NCI-H524 (cell line): ENCODE measurements at places on chromosomes 1 and 21.

GRCh38 chr1:40045182-40045581 lies 4.7 kb downstream of the CAP1 start:
- DNase-seq, result no peak

DNA sequence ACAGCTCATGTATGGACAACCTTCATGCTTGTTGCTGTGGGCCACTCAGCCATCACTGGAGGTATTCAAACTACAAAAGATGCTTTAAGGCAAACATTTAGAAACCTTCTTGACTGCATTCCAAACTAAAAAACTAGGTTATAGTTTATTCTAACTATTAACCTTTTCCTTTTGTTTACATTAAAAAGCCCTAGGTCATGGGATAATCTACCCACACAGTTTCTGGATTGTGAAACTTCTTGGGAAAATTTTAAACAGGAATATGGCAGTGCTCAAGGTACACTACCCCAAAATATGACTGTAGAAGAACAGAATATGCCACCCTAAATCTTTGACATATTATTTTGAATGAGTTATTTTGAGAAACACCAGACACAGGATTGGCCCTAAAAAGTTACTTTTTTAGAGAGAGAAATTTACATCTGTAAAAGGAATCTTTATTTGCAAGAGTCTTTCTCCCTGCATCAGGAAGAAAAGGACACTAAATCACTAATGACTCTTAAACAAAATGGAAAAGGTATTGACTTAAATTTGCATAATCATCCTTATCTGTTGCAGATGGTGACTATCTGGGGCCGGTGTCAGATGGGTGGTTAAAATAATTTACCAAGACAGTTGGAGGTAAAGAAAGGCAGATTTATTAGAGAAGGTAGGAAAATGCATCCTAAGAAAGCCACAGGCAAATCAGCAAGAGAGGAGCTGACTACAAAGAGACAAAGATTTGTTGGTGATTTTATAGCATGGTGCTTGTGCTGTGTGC lies 25.1 kb upstream of the NUF2 start:
- peak; percentile 27 for DNase-seq

DNA sequence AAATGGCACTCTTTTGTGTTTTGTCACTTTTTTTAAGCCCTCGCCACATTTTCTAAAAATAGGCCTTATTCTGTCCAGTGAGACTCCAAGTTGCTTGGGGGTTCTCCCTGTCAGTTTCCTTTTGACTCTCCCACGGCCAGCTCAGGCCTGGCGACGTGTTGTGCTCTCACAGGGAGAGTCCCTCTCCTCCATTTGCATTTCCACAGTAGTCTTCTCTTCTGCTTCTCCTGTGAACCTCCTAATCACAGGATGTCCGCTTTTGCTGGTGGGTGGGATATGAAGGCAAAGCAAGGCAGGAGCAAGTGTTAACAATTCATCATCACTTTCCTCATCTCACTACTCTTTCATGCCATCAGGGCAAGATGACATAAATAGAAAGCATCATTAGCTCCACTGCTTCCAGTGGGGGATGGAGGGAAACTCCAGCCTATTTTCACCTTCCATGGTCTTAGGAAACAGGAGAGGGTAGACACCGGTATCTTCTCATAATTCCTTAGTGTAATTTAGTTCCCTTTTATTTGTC lies 99.8 kb downstream of the INTS7 start:
- no peak for DNase-seq

DNA sequence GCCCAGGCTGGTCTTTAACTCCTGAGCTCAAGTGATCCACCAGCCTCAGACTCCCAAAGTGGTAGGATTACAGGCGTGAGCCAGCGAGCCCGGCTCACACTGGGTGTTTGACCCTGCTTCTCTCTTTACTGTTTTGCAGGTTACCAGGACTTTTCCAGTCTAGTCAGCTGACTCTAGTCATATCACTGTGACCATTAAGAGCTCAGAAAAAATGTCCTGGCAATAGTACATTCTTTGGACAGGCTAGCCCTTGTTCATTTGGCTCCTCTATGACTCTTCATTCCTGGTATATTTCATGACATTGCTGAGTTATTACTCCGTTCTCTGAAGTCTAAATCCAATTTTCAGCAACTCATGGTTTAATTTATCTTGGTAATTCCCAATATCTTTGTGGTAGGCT lies 8.0 kb upstream of the CA6 start:
- no peak for DNase-seq

GRCh38 chr1:156692925-156693847 lies 12.2 kb downstream of the CRABP2 start:
- no peak for DNase-seq

GRCh38 chr1:161133220-161133740 lies 813 bp upstream of the DEDD start:
- no peak for DNase-seq

DNA sequence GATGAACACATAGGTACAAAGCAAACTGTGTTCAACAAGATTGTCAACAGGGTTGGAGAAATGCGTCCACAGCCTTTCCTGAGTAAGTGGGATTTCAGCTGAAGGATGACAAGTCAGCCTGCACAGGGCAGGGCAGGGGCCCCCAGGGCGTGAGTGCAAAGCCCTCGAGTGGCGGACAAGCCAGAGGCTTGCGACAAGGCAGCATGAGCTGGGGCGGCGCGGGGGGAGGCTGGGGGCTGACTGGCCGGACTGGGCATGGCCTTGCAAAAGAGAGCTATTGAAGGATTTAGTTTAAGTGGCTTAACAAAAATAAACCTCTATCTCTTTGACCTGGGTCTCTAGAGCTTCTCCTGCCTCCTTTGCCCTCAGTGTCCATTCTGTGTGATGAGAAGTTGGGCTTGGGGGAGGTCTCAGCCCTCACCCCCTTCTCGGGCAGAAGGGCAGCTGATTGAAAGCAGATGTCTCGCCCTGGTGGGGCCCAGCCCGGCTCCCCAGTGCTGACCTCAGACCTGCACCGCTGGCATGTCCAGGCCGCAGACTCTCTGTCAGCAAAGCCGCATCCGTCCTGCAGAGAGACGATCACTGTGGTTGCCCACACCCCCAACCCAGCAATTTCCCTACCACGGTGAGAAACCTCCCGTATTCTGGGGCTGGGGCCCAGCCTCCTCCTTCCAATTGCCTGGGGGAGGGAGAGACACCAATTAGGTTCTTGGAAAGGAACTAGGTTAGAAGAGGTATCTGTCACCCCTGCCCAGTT lies 24.3 kb upstream of the EPS8L3 start:
- DNase-seq, result no peak

DNA sequence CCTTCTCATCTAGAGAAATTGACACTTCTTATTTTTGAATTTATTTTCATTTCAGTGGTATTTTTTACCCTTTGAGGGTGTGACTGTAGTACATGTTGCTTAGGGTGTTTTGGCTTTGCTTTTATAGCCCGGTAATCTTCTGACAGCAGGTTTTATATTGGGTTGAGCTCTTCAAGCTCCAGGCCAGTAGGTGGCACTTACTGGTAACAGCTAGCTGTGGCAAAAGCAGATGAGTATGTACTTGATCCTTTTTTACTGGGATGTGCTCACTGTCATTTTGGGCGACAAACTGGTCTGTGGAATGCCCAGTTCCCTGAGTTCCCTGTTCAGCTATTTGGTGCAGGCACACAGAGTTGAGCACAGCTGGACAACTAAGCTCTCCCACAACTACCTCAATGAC lies 916.2 kb upstream of the B3GALT2 start:
- no peak for DNase-seq

- no peak for DNase-seq
These were observed 442.6 kb upstream of the PRMT6 start for GRCh38 chr1:106613861-106614260.

DNA sequence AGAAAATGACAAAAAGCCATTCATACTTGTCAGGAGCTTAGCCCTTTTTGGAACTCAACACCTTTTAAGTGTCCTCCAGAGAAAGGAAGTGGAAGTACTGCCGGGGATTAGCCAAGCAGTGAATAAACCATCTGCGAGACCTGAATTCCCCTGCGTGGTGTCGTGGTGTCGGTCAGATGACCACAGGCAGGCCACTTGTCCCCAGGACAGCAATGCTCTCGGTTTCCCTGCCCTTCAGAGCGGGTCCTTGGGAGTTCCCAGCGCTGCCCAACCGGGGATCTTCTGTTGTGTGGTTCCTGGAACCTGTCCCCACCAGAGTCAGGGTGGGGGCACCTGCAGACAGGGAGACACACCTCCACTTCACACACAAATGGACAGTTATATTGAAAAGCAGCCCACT lies 9.2 kb downstream of the GPR157 start:
- peak; percentile 26 for DNase-seq

DNA sequence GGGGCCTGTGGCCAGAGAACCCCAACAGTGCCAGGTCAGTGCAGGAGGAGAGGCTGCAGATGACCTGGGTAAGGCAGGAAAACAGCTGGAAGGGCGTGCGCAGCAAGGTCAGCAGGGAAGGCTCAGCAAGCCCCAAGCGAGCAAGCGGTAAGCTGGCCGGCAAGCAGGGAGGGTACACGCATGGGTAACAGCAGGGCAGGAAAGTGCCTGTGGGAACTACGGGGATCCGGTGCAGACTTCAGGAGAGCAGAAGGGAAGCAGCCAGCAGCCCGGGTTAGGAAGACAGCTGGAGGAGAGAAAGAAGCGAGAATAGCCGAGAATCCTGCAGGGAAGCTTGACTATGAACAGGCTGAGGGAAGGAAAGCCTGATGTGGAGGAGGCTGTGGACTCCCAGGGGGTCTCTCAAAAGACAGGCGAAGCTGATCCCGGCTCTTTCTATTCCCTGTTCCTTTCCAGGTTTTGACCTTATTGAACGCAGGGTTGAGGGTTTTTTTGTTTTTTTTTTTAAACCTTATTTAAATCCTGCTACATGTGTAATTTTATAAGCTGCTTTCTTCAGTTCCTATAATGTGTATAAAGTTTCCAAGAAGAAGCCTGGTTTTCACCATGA lies 20.9 kb downstream of the UMODL1 start:
- peak; percentile 69 for DNase-seq

DNA sequence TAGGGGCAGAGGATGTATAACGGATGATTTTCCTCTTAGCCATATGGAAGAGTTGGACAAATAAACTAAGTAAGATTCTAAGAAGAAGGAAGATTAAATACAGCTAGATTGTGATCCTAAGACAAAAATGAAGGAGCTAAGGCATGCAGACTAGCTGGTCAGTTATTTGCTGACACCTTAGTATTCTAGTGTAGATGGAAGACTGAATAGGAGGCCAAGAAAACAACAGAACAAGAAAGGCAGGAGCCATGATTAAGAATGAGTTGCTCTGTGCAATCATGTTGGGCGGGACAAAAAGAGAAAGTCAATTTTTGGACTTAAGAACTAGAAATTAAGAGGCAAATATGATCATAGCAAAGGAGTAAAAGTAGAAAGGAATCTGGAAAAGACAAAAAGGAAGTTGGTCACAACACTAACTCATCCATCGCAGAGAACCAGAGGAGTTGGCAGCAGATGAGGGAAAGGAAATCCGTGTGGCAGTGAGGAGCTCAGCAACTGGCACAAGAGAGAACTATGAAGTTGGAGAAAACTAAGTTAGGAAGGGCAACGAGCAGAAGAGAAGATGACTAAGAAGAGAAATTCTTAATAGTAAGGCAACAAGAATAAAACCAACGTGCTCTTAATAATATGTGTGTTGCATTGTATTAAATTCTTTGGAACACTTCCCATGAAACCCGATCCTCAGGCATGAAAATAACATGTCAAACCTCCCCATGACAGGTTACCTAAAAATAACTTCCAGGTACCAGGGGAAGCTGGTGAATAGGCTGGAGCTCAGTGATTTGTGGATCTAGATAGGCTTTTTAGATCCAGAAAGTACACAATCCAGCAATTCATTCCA lies 234.4 kb downstream of the LTN1 start:
- DNase-seq, result no peak

DNA sequence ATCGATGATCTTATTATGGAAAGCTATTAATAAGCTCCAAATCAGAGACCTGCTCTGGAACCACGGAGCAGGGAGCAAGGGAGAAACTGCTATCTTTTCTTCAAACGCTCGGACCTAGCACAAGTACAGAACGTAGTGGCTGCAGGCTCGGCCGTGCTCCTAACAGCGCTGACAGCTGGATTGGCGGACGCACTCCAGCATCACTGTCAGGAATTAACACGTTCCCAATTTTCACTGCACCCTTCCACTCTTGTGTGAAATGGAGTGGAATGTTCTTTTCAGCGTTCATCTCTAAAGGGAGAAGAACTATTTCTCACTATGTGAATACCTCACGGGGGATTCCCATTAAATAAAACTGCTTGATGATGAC lies 106.9 kb downstream of the ZNF281 start:
- peak; percentile 22 for DNase-seq

DNA sequence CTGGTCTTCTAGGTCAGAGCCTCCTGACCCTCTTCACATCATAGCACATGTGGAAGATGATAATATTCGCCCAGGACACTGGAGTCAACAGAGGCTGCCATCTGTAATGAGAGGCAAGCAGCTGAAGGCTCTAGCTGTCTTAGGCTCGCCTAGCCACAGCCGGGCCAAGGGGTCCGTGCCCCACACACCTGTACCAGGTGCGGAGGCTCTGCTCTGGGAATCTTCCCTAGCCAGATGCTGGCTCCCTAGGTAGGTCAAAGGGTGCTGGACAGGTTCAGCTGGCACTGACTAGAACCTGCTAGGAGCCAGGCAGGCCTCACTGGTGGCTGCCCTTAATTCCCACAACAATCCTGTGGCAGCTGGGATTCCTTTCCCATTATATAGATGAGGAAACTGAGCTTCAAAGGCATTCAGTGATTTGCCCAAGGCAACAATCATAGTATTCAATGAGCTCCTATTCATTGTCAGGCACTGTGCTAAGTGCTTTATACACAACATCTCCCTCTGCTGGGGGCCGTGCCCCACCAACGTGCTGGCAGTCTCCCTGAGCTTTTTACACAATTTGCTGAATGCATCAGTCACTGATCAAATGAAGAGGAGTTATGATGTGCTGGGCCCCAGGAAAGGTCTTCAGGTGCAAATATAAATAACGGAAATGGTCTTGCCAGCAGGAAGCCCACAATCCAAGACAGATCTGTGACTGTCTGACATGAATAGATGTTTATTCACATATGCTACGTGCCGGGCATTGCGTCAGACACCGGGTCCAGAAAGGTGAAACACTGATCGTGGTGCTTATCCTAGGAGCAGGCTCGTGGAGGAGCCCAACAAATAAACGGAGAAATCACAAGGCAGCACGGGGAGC lies 58.0 kb downstream of the DDX20 start:
- peak; percentile 29 for DNase-seq

DNA sequence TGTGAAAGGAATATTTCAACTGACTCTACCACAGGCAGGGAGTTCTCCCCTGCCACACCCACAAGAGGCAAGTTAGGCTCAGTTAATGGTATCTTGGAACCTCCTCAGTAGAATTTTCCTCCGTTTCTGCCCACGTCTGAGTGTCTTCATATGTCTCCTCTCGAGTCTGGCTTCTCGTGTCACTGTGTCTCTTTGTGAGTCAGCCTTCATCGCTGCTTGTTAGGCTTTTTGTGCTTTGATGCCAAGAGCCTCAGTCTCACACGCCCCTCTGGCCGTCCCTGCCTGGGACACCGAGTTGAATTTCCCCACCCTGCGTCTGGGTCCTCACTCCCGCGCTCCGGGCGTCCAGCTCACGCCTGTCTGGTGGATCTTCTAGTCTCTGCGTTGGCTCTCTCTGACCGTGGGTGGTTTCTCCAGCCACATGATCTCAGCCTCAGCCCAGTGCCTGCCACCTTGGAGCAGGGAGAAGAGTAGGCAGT lies 125.7 kb upstream of the GADD45A start:
- DNase-seq, result no peak

GRCh38 chr1:55257958-55258357 lies 42.8 kb upstream of the USP24 start:
- no peak for DNase-seq
